ENCODE measurements at places on chromosomes 4 and X.
A peak's percentile ranks its signal among the peaks of the same experiment; 100 is the strongest.

DNA sequence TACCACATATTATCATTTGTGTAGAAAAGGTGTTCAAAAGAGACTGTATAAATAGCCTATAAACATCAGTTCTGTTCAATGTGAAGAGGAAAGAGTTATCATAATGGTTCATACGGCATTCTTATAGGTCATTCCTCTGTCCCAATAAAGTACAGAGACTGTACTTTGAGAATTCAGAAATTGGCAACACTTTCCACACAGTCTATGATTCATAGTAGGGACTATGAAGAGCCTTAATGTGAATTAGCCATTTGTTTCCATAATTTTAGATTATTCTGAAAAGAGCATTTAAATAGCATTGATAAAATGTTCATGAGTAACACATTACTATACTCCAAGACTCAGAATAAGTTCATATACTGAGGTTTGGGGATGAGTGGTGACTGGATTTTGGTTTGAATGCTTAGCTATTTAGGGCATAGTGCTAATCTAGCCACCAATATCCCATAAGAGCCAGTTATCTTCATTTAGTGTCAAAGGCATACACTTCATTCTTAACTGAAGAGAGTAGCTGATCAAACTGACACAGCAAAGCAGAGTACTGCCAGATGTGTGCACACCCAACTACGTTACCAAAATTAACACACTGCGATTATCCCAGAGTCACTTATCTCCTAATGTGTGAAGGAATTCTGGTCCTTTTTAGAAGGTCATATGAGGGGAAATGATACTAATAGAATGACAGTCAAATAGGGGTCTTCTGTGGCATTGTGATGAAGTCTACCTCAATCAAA, 10.2 kb downstream of the ANK2 start:
- DNase-seq = no peak
- peak overlapping the region; percentile 52 for H3K4me3 ChIP-seq
- H3K27ac ChIP-seq = no peak overlapping the region
- H3K36me3 ChIP-seq = no peaks in the 10 kb centered on the region

GRCh38 chr4:7784131-7784870, 155.4 kb downstream of the AFAP1 start:
- peaks cover 13% of the 10 kb centered on the region for H3K36me3 ChIP-seq
- peak overlapping the region; percentile 70 for H3K27ac ChIP-seq
- DNase-seq = no peak
- peaks cover 44% of the 10 kb centered on the region for H3K4me1 ChIP-seq
- H3K4me3 ChIP-seq = no peak overlapping the region
- peaks cover 46% of the 10 kb centered on the region for H3K27me3 ChIP-seq

DNA sequence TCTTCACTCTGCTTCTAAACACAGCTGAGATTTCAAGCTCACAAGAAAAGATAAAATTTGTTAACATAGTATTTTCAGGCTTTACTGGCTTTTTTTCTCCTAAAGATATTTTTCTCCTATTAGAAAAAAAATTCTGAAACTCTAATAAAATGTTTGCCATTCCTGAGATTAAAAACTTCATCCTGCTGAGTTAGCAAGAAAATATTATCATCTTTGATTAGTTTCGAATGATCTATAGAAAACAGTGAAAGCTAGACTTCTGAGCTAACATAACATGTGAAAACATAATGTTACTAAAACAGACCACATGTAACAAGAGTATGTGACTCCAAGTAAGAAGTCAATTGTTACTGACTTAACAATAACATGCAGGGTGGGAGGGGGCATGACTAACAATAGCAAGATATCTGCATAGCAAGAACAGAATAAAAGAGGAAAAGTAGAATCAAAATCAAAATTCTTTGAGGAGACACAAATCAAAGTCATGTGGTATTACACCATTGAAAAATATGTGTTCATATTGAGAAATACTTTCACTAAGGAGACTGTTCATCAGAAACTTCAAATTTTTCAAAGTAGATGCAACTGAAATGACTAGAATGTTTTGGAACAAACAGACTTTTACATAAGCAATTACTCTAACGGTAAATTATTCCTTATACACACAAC, 14.5 kb downstream of the TBCK start:
- no peak for DNase-seq
- H3K27ac ChIP-seq = no peak overlapping the region
- H3K4me3 ChIP-seq = no peak overlapping the region
- H3K4me1 ChIP-seq = peaks cover 10% of the 10 kb centered on the region
- H3K36me3 ChIP-seq = peaks cover 3% of the 10 kb centered on the region

DNA sequence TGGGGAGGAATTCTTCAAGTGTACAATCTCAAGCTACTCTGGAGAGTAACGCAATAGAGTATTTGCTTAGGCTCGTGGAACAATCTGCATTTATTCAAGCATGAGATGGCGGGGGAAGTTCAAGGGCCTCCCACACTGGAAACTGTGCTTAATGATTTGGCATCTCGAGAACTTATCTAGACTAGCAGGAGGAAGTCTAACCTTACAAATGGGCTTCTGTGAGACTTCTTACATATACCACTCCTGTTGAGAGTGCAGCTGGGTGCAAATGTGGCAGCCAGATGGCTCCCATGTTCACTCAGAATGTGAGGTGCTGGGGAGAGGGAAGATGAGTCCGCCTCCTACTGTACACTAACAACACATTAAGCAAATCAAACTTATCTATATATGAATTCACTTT, 29.3 kb upstream of the PTPN13 start:
- H3K4me1 ChIP-seq = peaks cover 7% of the 10 kb centered on the region
- H3K4me3 ChIP-seq = no peak overlapping the region
- H3K27ac ChIP-seq = no peak overlapping the region
- H3K36me3 ChIP-seq = no peaks in the 10 kb centered on the region

DNA sequence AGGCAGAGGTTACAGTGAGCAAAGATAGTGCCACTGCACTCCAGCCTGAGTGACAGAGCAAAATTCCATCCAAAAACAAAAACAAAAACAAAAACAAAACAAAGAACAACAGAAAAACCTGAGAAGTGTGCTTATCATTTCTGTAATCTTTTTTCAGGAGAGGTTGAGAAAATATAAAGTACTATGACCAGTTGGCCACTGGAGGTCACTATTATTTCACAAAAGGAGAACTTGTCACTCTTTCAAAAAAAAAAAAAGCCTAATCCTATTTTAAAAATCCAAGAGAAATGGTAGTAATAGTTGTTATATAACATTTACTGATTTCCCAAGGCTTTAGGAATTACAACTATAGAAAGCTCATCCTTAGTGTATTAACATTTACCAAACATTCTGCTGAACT, 24.9 kb upstream of the RNF150 start:
- H3K4me1 ChIP-seq = no peaks in the 10 kb centered on the region
- H3K27me3 ChIP-seq = peaks cover 3% of the 10 kb centered on the region
- no peak overlapping the region for H3K27ac ChIP-seq
- DNase-seq = no peak
- peaks cover 8% of the 10 kb centered on the region for H3K36me3 ChIP-seq
- H3K4me3 ChIP-seq = no peak overlapping the region

- no peak overlapping the region for H3K4me3 ChIP-seq
- H3K36me3 ChIP-seq = no peaks in the 10 kb centered on the region
- H3K4me1 ChIP-seq = no peaks in the 10 kb centered on the region
- H3K27ac ChIP-seq = no peak overlapping the region
- DNase-seq = no peak
- H3K27me3 ChIP-seq = no peaks in the 10 kb centered on the region
These were observed 15.2 kb upstream of the F11 start for GRCh38 chr4:186250760-186251159.

- peaks cover 3% of the 10 kb centered on the region for H3K4me1 ChIP-seq
- no peak overlapping the region for H3K4me3 ChIP-seq
- H3K36me3 ChIP-seq = no peaks in the 10 kb centered on the region
- no peaks in the 10 kb centered on the region for H3K27me3 ChIP-seq
These were observed 50.6 kb upstream of the RAPGEF2 start for GRCh38 chr4:159052315-159052714.

- H3K27ac ChIP-seq = no peak overlapping the region
- H3K36me3 ChIP-seq = peaks cover 30% of the 10 kb centered on the region
- no peaks in the 10 kb centered on the region for H3K27me3 ChIP-seq
- H3K4me1 ChIP-seq = no peaks in the 10 kb centered on the region
These were observed 68.0 kb upstream of the MSX1 start for GRCh38 chr4:4791299-4792111.

- H3K4me3 ChIP-seq = no peak overlapping the region
- no peaks in the 10 kb centered on the region for H3K27me3 ChIP-seq
- H3K4me1 ChIP-seq = peaks cover 1% of the 10 kb centered on the region
- peaks cover 7% of the 10 kb centered on the region for H3K36me3 ChIP-seq
- no peak overlapping the region for H3K27ac ChIP-seq
- DNase-seq = no peak
These were observed 81.7 kb upstream of the GIMD1 start for GRCh38 chr4:106450249-106450648.

DNA sequence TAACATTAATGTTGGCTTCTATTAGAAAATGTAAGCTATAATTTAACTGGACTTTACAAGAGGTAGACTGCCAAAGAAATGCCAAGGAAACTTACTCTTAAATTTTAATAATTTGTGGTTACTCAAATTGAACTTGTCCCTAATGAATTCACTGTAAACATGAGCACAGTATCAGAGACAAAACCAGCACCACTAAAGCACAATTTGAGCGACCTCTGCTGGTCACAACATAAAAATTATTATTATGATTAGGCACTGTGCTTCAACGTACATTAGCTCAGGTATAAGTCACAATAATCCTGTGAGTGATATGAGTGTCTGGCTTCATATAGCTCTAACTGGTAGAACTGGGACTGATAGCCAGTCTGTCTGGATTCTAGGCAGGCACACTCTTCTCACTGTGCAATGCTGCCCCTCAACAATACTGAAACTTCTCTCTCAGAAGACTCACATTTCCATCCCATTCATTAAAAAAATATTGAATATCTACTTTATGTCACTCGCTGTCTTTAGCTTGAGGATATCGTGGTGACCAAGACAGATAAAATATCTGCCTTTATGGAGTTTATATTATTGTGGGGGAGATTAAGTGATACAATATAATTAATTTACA, 8.0 kb downstream of the NUDT6 start:
- no peaks in the 10 kb centered on the region for H3K27me3 ChIP-seq
- no peak for DNase-seq
- H3K36me3 ChIP-seq = no peaks in the 10 kb centered on the region
- no peak overlapping the region for H3K4me3 ChIP-seq
- no peaks in the 10 kb centered on the region for H3K4me1 ChIP-seq
- H3K27ac ChIP-seq = no peak overlapping the region

DNA sequence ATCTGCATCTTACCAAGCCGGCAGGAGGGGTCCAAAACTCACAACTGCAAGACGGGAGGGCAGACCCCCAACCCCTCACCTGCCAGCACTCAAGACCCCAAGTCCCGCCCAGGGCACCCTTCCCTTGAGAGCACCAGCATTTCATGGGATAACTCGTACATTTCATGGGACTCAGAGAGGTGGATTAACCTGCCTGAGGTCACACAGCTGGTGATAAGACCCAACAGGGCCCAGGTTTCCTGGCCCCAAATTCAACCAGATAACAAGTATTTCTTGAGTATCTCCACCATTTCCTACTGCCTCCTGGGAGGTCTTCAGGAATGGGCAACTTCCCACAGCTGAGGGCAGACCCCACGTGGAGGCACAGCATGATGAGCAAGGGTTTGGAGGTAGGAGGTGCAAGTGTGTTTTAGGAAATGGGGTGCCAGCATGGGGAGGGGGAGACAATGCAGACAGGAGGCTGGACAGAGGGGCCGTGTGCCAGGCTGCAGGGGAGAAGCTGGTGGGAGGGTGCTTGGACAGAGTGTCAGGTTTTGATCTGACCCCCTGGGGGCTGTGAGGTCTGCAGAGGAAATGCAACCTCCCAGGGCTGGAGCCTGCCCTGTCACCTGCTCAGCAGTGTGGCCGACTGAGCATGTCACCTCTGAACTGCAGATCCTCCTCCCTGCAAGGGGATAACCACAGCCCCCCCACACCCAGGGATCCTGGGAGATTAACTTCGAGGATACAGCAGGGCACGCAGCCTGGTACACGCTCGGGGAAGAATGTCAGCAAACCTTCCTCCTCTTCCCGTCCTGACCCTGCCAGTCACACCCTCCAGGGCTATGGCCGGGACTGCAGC, 4.4 kb downstream of the ADRA2C start:
- H3K4me3 ChIP-seq = no peak overlapping the region
- no peak for DNase-seq
- H3K36me3 ChIP-seq = no peaks in the 10 kb centered on the region
- H3K27me3 ChIP-seq = peaks cover 15% of the 10 kb centered on the region

DNA sequence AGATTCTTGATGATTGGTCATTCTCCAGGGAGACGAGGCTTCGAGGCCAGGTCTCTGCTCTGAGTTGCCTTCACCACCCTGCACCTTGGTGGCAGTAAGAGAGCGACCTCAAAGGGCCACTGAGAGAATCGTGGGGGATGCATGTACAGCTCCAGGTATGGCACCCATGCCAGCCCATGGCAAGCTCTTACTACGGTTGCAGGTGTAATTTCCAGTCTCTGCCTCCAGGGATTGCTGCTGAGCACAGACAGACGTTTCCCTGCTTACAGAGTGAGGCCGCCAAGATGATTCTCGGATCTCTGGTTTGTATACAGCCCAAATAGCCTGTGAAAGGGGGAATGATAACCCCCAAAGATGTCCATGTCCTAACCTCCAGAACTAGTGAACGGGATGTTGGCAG, 16.3 kb upstream of the DRD5 start:
- no peaks in the 10 kb centered on the region for H3K4me1 ChIP-seq
- peaks cover 7% of the 10 kb centered on the region for H3K36me3 ChIP-seq
- H3K4me3 ChIP-seq = no peak overlapping the region
- no peak overlapping the region for H3K27ac ChIP-seq
- DNase-seq = peak; percentile 56

DNA sequence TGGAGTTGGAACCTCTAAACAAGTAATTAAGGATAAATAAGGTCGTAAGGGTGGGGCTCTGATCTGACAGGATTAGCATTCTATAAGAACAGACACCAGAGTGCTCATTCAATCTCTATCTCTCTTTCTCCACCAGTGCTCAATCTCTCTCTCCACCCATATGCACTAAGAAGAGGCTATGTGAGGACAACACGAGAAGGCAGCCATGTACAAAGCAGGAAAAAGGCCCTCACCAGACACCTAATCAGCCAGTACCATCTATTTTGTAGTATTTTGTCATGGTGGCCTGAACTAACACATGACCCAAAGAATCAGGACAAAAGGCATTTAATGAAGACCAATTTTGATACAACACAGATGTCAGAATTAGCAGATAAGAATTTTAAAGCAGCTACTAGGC, 16.8 kb downstream of the RFC1 start:
- H3K27ac ChIP-seq = no peak overlapping the region
- no peak for DNase-seq
- peaks cover 15% of the 10 kb centered on the region for H3K36me3 ChIP-seq
- no peaks in the 10 kb centered on the region for H3K4me1 ChIP-seq
- no peak overlapping the region for H3K4me3 ChIP-seq

DNA sequence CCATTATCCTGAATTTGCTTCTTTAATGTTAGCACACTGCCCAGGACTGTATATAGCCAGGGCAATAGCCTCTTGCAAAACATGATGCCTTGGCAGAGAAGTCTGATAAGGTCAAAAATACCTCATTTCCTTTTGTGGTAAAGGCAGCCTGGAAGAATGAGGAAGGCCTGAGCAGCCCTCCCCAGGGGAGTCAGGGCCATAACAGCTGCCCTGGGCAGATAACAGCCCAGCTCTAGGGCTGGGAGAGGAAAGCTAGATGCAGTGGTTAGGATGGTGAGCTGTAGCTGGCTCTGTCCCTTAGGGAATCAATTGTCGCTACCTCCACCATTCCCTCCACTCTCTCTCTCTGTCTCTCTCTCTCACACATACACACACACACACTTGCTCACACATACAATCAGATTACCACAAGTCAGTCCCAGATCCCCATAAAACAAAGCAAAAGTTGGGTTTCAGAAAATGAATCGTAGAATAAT, 29.2 kb downstream of the EFHC2 start:
- peak; percentile 42 for DNase-seq
- H3K4me1 ChIP-seq = peaks cover 4% of the 10 kb centered on the region
- no peak overlapping the region for H3K27ac ChIP-seq
- no peak overlapping the region for H3K4me3 ChIP-seq
- H3K27me3 ChIP-seq = peaks cover 5% of the 10 kb centered on the region
- no peaks in the 10 kb centered on the region for H3K36me3 ChIP-seq

All from glutamatergic neuron (in vitro differentiated cells).